ENCODE measurements at places on chromosomes 1 and 21.

DNA sequence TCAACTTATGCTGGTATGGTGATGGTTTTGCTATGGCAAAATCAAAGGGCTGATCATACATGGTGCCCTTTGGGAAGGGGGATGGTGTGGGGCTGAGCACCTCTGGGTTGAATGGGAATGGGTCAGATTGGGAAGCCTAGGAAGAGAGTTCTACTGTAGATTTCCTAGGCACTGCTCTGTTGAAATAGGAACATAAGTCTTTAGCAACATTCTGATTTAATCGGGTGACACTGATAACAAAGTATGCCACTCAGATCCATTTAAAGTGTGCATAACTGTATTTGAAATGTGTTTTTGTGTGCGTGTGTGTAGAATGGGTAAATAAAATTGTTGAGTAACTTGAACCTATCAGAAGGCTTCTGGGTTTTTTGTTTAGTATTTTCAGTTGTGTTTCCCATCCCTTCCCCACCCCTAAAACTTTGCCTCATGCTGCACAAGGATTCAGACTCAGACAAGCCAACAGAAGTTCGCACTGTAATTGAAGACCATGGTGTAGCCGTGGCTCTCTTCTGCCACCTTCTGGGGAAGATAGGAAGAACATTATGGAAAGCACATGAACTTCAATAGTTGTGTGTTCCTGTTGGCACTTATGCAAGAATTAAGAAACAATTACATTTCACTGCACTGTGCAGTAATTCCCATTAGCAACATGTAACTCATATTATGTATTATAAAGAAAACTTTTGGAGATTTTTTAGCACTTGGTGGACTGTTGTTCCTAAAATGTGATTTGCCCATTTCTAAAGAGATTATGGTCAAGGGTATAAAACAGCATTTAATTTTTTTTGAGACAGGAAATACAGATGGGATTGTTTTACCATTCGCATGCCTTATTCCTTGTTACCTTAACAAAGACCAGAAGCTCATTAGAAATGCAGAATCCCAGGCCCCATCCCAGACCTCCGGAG, 10.9 kb upstream of the C4BPB start:
- H3K27ac ChIP-seq: peak overlapping the region; percentile 12
- no peaks in the 10 kb centered on the region for H3K27me3 ChIP-seq
- H3K36me3 ChIP-seq: no peaks in the 10 kb centered on the region
- H3K4me1 ChIP-seq: peaks cover 4% of the 10 kb centered on the region
- no peak overlapping the region for H3K4me3 ChIP-seq
- DNase-seq: no peak

DNA sequence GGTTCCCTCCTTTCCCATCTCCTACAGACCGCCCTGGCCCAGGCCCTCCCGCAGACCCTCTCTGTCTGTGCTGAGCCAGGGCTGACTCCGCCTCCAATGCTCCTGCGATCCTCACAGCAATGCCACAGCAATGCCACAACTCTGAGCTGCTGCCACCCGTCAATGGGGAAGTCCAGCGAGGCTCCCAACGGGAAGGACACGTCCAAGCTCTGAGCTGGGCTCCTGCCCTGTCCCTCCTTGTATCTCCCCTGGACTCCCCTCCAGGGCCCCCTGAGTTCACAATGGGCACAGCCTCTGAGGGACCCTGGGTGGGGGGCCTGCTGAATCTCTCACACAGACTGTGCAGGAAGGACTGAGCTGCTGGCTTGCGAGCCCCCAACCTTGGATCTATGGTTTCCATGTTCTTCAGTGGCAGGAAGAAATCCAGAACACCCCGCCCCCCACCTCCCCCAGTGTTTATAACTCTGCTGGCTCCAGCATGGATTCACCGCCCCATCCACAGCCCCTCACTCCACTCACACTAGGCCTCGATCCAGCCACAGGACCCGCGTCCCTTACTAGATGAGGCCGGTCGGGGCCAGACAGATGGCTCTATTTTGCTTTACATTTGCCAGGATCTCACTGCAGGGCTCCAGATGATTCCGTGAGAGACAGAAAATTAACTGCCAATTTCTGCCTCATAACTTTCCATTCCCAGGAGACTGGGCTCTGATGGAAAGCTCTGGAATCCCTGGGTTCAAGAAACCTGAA, 338.0 kb downstream of the MATN1 start:
- H3K4me3 ChIP-seq: no peak overlapping the region
- no peak for DNase-seq
- no peak overlapping the region for H3K27ac ChIP-seq
- no peaks in the 10 kb centered on the region for H3K27me3 ChIP-seq
- H3K36me3 ChIP-seq: no peaks in the 10 kb centered on the region

DNA sequence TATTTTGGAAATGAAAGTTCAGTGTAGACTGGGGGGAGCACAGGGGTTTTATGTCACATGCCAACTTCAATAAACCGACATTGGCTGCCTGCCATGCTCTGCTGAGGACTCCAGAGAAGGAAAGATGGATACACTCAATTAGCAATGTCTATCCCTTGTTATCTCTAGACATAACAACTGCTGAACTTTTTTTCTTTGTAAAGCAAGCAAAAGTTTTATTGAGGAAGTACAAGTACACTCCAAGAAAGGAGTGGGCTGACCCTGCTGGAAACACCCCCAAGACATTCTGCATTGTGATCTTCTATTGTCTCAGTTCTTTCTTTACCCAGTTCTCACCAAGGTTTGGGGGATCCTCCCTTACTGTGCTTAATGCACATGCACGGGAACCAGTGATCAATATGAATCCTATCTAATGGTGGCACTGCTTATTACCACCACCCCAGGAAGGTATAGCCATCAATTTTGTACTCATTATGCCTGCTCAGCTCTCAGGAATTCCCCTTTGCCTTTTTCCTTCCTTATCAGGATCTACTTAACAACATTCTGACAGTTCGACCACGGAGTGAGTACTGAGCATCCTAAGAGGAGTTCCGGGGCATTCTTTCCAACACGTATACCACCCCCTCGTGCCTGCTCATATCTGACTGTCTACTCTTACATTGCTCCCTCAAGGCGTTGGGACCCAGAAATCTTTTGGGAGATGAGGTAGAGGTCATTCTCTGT, 28.7 kb downstream of the SYNJ1 start:
- H3K27me3 ChIP-seq: no peaks in the 10 kb centered on the region
- H3K4me1 ChIP-seq: no peaks in the 10 kb centered on the region
- no peak overlapping the region for H3K4me3 ChIP-seq
- no peak overlapping the region for H3K27ac ChIP-seq

DNA sequence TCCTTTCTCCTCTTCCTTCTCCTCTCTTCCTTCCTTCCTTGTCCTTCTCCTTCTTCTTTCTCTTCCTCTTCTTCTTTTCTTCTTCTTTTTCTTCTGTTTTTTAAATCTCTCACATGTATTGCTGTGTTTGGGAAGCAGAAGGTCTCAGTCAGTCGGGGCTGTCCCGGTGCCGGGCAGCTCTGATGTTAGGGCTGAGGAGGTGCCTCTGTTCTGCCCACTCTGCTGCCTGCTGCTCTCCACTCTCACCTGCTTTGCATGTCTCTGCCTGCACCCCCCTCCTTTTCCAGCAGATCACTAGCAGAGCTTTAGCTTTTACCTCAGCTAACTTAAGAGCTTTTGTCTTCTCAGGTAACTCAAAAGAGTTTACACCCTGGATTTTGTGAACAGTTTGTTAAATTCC, 276.6 kb downstream of the CHRM3 start:
- no peak overlapping the region for H3K27ac ChIP-seq
- H3K4me1 ChIP-seq: no peaks in the 10 kb centered on the region
- no peaks in the 10 kb centered on the region for H3K36me3 ChIP-seq
- no peak for DNase-seq

DNA sequence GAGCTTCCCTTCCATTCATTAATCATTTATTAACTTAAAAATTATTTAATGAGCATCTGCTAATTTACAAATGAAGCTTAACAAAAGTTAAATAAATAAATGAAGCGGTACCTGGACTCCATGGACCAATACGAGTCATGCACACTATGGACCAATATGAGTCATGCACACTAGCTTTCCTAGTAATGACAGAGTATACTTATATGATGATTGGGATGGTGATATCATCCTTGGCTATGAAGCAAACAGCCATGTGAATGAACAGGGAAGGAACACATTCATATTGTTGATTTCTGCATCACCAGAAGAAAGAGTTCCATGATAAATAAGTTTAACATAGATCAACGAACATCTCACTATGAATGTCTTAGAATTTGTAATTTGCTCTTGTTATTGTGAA, 109.9 kb downstream of the SPAG17 start:
- no peak overlapping the region for H3K4me3 ChIP-seq
- no peaks in the 10 kb centered on the region for H3K4me1 ChIP-seq
- H3K36me3 ChIP-seq: no peaks in the 10 kb centered on the region
- H3K27ac ChIP-seq: no peak overlapping the region
- H3K27me3 ChIP-seq: no peaks in the 10 kb centered on the region
- no peak for DNase-seq

GRCh38 chr1:5888606-5889211, 103.5 kb downstream of the NPHP4 start:
- no peak overlapping the region for H3K4me3 ChIP-seq
- no peak overlapping the region for H3K27ac ChIP-seq

All from right lobe of liver (tissue), 6 donors.